ENCODE measurements at places on chromosomes 16 and 17.

DNA sequence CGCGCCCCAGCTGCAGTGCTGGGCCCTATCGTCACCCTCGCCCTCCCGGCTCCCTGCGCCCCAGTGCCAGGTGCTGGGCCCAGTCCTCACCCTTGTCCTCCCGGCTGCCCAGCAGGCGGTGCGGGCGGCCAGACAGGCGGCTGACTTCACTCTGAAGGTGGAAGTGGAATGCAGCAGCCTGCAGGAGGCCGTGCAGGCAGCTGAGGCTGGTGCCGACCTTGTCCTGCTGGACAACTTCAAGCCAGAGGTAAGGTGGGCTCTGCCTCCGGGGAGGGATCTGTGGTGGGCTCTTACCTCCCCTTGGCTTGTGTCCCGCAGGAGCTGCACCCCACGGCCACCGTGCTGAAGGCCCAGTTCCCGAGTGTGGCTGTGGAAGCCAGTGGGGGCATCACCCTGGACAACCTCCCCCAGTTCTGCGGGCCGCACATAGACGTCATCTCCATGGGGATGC lies 17.9 kb downstream of the QPRT start:
- no peak for DNase-seq

- DNase-seq: no peak
Observed at GRCh38 chr16:75644240-75645012, 3.0 kb downstream of the KARS1 start.

GRCh38 chr16:85330694-85331188 lies 218.5 kb upstream of the CIBAR2 start:
- DNase-seq: peak; percentile 84

DNA sequence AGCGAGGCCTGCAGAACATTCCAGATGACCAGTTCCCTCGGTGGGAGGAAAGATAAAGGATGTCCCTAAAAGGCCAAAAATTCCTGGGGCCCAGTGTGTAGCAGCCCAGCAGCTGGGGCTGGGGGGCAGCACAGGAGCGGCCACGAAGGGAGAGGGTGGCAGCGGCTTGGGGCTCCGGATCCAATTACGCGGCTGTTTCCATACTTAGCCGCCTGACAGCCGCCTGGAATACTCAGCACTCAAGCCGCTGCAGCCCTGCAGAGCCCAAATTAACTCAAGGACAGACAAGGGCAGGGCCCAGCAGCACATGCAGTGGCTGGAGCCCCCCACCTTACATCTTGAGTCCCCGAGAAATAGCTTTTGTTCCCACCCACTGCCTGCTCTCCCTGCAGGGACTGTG lies 1.3 kb downstream of the SRL start:
- no peak for DNase-seq

DNA sequence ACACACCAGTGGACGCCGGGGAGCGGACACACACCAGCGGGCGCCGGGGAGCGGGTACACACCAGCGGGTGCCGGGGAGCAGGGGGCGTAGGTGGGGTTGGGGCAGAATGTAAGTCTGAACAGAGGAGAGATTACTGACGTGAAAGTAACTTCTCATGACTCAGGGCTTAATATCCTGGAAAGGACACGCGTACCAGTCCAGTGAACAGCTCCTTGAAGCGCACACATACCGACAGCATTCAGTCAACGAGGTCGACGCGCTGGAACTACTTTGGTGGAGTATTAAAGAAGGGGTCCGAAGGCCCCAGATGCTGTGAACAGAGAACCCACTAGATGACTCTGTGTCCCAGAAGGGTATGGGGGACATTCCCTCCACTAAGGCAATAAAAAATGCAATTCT lies 129.6 kb downstream of the ENGASE start:
- DNase-seq: no peak

DNA sequence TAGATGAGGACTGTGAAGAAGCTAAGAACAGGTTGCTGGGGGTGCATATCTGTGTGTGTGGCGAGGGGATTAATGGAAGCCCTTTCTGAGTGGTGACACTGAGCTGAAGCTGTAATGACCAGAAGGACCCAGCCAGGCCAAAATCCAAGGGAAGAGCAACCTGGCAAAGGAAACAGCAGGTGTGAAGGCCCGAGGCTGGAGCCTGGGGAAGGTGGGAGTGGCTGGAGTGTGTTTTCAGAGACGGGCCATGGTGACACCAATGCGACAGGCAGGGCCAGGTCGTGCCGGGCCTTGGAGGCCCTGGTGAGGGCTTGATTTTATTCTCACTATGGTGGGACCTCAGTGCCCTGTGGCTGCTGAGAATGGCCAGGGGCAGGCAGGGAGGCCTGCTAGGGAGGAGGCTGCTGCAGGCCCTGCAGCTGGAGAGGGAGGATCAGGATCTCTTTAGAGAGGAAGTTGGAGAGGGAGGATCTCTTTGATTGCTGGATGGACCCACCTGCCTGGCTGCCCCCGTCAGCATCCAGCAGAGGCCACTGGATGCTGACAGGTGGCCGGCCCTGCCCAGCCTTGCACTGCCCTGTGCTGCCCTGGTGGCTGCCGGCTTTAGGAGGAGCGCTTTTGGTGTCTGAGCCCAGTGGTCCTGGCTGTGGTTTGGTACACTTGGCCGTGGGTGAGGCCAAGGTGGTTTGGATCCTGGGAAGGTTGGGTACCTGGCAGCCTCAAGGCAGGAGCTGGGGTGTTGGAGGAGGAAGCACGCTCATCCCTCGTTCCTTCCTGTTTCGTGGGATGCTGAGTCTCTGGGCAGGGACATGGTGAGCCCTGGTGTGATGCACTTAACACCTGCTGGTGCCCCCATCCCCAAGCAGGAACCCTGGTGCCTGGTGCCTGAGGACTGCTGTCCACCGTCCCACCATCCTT lies 188.3 kb downstream of the SEC14L1 start:
- DNase-seq: no peak

DNA sequence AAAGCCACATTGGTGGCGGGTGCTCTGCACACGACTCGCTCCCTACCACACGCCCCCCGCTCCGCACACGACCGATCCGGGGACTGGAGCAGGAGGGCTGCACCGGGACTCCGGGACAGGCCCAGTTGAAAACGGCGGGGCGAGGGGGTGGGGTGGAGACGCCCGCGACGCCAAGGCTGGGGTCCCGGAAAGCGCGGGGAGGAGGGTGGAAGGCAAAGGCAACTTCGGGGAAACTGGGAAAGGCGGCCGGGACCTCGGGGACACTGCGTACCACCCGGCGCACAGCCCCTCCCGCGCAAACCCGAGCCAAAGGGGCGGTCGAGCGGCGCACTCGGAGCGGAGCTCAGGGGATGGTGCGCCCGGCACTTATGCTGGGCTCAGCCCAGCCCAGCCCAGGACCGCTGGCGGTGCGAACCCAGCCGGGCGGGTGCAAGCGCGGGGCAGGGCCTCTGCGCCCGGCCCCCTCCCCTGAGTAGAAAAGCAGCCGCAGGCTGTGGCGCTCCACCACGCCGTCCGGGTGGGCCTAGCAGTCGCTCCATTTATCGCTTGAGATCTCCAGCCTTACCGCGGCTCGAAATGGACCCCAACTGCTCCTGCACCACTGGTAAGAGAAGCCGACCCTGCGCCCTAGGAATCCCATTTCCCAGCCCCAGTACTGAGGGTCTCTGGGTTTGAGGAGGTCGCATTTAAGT lies at the start of gene MT1M:
Gene MT1M, plus strand, starts transcription at position 504 of the 692 bp plus-strand sequence. Its CDS starts 73 bp downstream, at position 577.
- DNase-seq: no peak

- no peak for DNase-seq
Observed at GRCh38 chr16:51888534-51888933, 658.4 kb downstream of the TOX3 start.

GRCh38 chr17:81508639-81509206 lies 3.9 kb downstream of the ACTG1 start:
- DNase-seq: peak; percentile 49

DNA sequence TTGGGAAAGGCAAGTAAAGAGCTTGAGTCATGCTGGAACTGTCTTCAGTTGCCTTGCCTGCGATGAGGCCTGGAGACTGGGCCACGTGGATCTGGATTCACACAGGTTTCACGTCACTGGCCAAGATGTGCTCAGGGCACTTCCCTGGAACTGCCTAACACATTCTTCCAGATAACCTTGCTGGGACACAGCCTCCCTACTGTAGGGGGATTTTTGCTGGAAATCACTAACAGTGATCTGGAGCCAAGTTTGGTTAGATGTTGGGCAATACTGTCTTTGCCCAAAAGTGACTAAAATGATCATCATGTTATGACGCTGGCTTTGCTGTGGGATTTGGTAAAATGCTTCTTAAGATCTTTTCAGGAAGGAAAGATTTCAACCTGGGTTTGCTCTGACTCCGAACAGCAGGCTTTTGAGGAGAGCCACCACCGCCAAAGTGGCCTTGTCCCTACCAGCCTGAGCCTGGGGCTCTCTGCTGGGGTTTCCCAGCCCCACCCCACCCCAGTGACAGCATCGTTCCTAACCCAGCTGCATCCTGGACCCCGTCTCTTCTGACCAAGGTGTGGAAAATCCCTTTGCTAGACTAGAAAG lies 14.7 kb downstream of the C1QTNF1 start:
- DNase-seq: peak; percentile 55

DNA sequence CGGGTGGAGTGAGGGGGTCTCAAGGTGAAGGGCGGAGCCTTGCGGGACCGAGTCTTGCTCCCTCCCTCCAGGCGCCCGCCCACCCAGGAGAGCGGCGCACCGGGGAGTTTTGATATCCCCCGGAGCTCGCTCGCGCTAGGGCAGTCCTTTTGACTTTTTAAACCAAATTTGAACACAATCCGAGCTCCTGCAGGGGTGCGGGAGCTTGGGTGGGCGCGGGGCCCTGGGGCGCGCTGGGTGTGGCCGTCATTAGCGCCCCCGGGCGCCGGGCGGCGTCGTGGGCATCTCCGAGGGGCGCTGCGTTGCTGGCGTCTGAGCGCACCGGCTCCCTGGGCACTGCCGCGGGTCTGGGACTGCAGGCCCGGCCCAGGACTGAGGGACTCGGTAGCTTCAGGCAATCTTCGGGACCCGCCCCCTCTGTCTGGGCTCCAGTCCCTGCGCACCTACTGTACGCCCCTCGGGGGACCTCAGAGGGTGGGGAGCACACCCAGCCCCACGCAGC lies 10.9 kb downstream of the MAF start:
- no peak for DNase-seq

GRCh38 chr16:66695471-66695934 lies 1.0 kb downstream of the CMTM4 start:
- DNase-seq: no peak

DNA sequence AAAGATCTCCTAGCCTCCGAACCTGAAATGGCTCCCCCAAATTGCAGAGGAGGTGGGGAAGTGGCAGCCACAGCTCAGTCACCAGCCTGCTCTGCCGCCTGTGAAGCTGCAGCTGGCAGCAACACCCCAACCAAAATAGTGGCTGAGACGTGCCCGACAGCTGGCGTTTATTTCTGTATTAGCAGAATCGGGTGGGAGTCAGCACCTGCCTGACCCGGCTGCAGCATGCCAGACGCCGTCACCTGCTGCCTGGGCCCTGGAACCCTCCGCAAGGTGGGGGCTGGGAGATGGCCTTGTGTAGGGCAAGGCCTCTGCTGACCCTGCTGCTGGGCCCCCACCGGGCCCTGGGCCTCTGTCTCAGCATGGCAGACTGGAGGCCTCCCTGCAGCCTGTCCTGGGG lies 17.5 kb upstream of the PABPN1L start:
- no peak for DNase-seq

GRCh38 chr16:64370112-64370511 lies 751.8 kb downstream of the CDH11 start:
- DNase-seq: no peak

DNA sequence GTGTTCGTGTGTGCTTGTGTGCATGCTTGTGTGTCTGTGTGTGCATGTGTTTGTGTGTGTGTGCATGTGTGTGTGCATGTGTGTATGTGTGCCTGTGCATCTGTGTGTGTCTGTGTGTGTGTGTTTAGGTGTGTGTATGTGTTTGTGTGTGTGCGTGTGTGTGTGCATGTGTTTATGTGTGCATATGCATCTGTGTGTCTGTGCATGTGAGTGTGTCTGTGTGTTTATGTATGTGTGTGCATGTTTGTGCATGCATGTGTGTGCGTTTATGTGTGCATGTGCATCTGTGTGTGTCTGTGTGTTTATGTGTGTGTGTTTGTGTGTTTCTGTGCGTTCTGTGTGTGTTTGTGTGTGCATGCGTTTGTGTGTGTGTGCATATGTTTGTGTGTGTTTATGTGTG lies 106.6 kb upstream of the TNRC6C start:
- no peak for DNase-seq

GRCh38 chr17:49996121-49996494 lies 1.1 kb upstream of the DLX3 start:
- DNase-seq: no peak

DNA sequence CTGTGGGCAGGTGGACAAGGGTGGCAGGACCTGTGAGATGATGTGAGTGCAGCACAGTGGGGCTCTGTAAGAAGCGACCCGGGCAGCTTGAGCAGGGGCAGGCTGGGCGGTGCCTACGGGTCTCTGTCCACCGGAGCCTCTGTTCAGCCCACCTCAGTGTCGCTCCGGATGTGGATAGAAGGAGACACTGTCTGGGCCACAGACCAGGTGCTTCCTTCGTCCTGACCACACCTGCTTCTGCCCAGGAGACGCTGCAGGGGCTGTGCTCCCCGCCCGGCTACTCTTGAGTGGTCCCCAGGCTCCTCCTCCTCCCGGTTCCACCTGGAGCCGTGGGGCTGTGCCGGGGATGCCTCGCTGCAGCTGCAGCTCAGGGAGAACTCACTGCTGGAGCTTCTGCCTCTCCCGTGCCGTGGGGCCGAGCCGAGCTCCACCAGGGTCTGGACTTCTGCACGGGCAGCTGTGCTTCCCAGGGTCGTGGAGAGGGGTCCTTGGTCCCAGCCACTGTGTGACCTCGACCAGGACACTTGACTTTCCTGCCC lies 21.5 kb downstream of the METRNL start:
- no peak for DNase-seq

- peak; percentile 58 for DNase-seq
Observed at GRCh38 chr17:37541880-37542660, 52.4 kb downstream of the DUSP14 start.

GRCh38 chr17:44501866-44502375 lies 1.3 kb downstream of the GPATCH8 start:
- peak; percentile 26 for DNase-seq

- DNase-seq: no peak
Observed at GRCh38 chr16:12527071-12527470, 276.6 kb downstream of the CPPED1 start.

DNA sequence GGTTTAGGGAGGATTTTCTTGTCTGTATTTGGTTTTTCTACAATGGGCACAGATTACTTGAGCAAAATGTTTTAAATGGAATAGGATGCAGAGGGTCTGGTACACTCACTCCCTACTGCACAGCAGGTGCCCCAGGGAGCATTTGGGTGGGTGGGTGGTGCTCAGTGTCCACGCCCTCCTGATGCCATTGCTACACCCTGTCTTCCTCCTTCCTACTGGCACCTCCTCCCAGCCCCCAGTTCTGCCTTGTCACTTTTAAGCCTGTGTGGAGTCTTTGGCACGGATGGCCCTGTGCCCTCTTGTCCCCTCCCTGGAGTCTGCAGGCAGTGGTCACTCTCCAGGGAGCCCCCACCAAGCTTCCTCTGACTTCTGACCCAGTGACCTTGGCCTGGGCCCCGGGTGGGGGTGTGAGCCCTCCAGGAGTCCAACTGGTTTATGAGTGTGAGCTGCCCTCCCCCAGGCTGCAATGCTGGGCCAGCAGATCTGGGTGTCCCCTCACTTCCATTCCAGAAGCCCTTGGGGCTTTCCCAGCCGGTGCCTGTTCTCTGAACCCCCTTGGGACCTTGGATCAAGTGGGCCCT lies 15.5 kb downstream of the LLGL2 start:
- DNase-seq: no peak
